ENCODE measurements at places on chromosomes 1 and 21.

- DNase-seq: no peak
Measured at GRCh38 chr1:205074513-205074912, 9.7 kb downstream of the TMEM81 start.

DNA sequence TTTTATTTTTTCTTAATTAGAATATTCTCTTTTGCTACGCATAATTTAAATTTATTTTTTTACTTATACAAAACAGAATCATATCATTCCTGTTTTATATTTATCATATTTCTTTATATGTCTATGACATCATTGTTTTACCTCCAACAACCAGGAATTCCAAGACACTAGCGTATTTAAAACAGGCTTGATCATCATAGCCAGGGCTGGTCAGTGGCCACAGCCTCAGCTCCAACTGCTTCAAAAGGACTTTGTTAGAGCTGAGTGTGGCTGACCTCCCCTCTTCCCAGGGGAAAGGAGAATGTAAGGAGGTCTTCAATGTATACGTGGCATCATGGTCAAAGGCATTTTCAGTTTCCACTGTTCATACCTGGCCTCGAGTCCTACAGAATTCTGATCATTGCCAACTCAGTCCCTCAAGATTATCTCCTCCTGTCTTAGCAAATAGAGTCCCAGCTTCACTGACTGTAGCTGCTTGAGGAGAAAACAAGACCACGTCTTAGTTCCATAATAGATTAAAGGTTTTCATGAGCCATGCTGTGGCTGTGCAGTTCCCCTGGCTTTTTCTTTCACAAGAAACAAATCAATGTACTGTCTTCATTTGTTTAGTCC, 444.0 kb downstream of the PTPRC start:
- no peak for DNase-seq

DNA sequence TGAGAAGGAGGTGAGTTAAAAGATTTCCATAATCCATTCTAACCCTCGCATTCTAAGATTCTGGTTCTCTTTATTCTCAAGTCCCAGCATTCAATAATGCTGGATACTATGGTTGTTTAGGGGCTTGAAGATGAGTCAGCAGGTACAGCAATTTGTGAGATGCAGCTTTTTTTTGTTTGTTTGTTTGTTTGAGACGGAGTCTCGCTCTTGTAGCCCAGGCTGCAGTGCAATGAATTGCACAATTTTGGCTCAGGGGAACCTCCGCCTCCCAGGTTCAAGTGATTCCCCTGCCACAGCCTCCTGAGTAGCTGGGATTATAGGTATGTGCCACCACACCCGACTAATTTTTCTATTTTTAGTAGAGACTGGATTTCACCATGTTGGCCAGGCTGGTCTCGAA, 23.3 kb downstream of the EIF4G3 start:
- no peak for DNase-seq

DNA sequence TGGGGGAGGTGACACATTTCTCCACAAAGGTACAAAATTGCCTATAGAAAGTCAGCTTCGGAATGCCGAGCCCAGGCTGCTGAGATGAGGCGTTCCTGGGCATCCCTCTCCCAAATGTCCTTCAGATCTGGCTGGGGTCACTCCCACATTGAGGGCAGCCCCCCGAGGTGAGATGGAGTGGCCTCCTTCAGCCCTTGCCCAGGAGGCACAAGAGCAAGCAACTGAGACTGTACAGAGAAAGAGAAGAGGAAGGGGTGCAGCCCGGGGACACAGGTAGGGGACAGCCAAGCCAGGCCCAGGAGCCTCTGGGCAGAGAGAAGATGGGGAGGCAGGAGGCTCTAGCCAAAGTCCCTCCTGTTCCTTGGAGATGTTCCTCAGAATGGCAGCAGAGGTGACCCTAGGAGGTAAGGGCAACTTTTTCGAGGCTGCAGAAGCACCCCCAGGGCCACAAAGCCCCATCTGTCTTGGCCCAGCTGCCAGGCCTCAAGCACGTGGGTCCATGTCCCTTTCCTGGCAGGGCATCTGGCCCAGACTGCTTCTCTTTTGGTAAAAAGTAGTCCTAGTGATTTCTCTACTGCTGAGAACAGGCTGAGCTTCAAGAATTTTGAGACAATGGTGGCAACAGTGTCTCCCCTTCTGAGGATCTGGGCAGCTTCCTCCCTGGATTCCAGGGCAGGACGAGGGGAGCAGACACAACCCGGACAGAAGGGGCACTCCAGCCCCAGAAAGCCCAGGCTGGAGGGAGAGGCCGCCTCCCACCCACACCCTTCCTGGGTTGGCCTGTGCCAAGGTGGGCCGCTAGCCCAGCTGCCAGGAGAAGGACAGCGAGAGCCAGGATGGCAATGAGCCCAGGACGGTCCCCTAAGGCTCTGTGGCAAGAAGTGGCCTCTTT, 68.0 kb downstream of the LRRN2 start:
- no peak for DNase-seq

GRCh38 chr1:200751717-200752116, 13.0 kb downstream of the CAMSAP2 start:
- DNase-seq: no peak
